ENCODE measurements at places on chromosomes 3 and 15.

DNA sequence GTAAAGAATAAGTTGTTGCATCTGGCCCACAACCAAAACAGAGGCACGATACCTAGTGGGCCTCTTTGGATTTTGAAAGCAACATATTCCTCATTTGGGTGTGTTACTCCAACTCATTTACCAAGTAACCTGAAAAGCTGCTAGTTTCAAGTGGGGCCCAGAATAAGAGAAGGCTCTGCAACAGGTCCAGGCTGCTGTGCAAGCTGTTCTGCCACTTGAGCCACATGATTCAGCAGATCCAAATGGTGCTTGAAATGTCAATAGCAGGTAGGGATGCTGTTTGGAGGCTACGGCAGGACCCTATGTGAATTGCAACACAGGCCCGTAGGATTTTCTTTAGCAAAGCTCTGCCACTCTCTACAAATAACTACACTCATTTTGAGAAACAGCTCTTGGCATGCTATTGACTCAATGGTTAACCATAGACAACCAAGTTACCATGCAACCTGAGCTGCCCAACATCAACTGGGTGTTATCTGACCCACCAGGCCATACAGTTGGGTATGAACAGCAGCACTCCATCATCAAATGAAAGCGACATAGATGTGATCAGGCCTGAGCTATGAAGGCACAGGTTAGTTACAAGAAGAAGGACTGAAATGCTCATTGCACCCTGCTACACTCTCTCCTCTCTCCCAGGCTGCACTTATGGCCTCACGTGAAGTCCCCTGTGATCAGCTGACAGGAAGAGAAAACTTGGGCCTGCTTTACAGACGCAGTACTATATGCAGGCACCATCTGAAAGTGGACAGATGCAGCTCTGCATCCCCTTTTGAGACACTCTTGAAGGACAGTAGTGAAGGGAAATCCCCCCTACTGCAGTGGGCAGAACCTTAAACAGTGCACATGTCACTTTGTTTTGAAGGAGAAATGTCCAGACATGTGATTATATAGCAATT, 9.5 kb upstream of the MCF2L2 start:
- no peak for DNase-seq

DNA sequence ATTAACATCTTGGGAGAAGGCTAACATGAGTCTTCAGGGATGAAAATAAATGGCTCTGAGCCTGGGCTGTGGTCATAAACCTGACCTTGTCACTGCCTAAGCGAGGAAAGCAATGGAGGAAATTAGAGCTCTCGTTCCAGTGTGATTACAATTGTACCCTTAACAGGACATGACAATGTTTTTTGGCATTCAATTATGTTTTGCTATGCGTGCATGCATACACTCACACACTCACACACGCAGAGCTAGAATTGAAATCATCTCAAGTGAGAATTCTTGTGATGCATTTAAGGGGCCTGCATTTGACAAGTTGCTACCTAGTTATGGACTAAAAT, 24.1 kb downstream of the ZNF80 start:
- DNase-seq, result no peak

DNA sequence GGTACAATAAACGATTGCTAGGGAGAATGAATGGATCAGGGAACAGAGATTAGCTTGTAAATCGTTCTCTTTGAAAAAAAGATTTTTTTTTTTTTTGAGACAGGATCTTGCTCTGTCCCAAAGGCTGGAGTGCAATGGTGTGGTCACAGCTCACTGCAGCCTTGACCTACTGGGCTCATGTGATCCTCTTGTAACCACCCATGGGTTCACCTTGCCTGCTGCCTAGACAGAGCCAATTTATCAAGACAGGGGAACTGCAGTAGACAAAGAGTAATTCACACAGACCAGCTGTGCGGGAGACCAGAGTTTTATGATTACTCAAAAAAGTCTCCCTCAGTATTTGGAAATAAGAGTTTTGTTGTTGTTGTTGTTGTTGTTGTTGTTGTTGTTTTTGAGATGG, 39.6 kb downstream of the METTL6 start:
- DNase-seq, result no peak

- peak; percentile 84 for DNase-seq
These were observed at the start of gene FAM98B for GRCh38 chr15:38453971-38454695. FAM98B (plus strand) TSS chr15:38454127; CDS start chr15:38454162, 35 bp downstream.

DNA sequence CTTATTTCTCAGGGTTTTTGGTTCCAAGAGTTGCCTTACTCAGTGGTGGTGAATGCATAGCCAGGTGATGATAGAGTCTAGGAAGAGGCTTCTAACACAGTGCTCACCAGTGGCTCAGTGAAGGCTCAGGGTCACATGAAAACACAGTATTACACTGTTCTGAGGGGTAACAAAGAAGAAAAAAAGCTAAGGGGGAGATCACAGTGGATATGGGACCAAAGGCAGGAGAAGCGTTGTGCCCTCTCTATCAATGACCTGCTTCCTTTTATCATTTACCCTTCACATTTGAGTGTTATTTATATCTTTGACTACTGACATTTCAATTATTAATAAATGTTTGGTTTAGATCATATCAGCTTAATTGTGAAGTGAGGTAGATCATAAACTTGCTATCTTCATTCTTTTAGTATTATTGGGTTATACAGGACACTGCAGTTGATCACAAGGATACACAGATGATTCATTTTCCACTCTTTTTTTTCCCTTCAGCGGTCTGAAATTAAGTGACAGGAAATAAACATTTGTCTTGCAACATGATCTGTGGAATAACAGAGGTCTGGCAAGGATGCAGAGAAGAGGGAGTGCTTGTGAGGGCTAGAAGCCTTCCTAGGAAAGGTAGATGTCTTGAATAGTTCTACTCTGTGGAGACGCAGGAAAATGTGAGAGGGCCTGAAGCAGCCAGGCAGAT, 171.7 kb downstream of the C3orf38 start:
- DNase-seq, result no peak

DNA sequence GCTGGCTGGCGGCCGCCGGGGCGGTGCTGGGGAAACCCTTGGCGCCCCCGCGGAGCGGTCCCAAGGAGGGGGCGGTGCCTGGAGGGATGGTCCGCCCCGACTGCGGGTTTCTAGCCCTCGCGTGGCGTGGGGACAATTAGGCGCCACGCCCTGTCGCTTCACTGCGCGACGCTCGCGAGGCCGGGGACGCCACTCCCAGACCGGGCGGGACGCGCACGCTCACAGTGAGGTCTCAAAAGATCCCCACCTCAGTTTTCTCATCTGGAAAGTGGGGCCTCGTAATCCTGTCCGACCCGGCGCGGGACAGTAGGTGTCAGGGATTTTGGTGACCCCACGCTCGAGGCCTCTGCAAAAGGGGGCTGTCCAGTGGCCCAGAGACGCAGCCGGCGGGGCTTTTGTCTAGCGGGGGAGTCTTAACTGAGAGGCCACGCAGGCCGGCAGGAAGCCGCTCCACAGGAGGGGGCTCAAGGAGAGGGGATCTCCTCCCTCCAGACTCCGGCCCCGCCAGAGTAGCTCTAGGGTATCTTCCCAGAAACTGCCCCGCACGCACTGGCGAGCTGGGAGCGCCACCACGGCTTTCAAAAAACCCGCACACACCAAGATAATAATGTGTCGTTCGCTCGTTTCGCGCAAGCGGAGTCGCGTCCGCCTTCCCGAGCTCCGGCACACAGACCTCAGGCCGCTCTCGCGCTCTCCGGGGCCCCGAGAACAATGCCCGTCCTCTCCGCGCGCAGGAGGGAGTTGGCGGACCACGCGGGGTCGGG, 710 bp upstream of the CLK3 start:
- DNase-seq, result peak; percentile 75

DNA sequence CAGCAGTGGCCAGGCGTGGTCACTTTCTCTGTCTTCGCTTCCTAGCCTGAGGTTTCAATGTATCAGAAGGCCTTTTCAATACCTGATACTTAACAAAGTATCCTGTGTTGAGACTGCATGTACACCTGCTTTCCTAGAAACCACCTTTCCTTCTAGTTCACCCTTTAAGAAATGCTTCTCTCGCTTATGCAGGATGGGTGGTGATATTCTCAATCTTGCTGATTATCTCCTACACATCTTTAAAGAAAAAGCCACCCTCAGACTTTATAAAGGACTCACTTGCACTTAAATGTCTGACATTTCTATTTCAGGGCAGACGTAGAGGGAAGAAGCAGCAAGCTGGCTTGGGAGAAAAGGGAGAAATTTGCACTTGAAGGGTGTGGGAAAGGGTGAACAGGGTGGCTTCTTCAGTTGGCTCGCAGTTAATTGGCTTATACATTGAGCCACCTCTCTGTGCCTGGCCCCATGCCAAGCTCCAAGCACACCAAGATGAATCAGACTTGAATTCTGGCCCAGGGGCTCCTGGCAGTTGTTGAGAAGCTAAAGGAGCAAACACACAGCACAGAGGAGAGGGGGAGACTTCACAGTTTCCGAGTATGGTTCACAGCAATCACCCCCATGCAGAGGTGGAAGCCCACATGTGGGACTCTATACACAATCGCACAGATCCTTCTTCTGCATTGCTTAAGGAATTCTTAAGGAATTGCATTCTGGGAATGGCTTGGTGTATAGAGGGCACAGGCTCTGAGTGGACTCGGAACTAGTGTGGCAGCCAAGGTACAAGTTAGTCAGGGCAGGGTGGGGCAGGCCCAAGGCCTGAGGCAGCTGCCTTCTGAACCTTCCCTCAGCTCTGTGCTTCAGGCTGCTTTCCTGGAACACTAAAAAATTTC, 1.3 kb downstream of the ARL6IP5 start:
- peak; percentile 52 for DNase-seq

GRCh38 chr3:37511463-37511920, 337.1 kb upstream of the LRRFIP2 start:
- DNase-seq, result no peak

GRCh38 chr3:178439504-178439903, 96.7 kb upstream of the KCNMB2 start:
- DNase-seq, result no peak

- no peak for DNase-seq
These were observed 21.8 kb upstream of the CLDN18 start for GRCh38 chr3:137988152-137988551.

DNA sequence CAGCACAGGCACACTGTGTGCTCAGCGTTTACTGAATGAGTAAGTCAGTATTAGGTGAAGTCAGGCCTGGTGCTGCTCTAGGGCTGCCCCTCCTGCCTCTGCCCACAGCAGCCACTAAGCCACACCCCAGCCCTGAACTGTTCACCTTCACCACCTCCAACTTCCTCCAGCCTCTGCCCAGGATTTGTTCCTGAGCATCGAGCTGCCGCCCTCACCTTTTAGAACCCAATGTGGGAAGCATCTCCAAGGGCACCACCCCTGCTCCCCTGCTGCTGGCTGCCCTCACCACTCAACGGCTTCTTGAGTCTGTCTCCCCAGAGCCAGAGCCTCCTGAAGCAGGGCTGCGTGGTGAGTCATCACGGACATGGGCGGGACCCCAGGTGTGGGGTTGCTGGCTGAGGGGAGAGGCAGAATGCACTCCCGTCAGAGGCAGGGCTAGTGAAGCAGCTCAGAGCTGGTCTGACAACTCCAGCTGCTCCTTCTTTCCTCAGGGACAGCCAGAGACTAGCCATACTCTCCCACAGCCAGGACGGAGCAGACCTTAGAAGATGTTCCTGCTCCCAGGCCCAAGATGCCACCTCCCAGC, 5.8 kb downstream of the HYAL2 start:
- DNase-seq, result peak; percentile 57
